ENCODE measurements at places on chromosomes 1 and 21. TPM values are rescaled to one million over a fixed set of nuclear protein-coding genes. Genes with fewer than 3 reads are reported as not detected.

DNA sequence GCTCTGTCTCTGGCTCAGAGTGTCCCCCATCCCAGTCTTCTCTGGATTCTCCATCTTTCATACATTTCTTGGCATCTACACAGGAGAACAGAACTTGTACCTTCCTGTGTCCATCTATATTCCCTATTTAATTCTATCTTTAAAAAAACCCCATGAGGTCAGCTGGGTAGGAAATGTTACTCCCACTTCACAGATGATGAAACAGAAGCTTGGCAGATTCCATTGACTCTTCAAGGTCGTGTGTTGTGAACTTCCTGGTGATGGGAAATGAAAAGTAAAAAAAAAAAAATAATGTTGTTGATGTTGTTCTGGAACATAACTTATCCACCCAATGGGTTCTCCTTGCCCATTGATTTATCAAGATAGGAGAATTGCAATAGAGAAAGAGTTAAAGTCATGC lies 8.9 kb downstream of the CHI3L2 start:
- DNase-seq = no peak

DNA sequence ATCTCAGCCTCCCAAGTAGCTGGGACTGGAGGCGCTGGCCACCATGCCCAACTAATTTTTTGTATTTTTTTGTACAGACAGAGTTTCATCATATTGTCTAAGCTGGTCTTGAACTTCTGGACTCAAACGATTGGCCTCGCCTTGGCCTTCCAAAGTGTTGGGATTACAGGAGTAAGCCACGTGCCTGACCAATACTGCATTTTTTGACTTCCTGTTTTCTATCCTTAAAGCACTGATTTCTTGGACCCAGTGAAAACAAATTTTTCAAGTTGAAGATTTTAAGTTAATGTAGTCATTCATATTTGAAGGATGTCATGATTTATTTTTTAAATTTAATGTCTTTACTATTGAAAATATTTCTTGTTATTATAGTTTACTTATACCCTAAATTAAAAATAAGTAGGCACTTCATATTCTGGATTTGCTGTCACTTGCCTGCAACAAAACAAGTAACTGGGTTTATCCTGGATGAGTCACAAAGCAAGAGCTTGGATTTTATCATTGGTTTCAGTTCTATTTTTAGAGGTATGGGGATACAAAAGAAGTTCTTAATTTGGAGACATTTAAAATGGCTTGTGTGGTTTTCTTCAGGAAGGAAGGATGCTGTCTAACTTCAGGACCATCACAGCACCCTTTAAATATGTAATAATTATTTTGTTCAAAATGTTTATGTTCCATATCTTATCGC lies 2.2 kb upstream of the VPS45 start:
- DNase-seq = no peak

DNA sequence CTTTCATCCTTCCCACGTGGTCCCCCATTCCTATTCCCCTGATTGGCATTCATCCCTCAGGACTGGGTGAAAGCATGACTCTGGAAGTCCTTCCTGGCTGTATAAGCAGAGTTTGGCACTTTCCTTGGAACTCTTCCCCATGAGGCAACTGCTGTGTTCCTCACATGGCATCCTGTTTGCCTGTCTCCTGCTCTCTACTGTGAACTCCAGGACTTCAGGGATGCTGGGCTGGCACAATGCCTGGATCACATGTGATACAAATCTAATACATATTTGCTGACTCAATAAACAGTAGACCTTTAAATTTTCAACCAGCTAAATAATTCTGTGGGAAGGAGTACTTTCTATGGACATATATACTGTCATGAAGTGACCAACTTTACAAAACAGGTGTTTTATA lies 46.8 kb upstream of the EDEM3 start:
- no peak for DNase-seq

DNA sequence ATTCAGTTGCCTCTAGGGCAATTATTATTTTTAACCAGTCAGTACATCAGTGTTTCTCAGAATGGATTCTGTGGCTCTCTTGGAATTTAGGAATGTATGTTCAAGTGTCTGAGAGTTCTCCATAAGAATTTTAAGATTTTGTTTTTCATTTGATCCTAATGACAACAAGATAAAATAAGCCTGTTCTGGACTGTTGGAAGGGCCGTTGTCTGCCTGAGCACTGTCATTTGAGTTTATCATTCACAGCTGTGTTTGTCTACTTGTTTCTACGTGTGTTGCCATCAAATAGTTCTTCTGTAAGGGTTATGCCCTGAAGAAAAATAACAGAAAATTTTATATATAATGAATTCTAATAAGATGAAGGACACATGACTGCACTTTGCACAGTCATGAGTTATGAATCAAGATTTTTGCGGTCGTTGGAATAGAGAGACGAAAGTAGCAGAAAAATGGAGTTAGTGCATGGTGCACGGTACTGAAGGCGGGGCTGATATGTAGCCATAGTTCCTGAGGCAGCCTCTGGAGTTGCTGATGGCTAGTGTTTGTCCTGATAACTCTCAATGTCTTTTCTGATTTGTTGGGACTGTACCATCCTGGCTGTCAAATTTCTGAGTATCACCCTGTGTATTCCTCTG lies 92.5 kb downstream of the NOS1AP start:
- DNase-seq = no peak

GRCh38 chr1:31054958-31055481 lies 10.5 kb downstream of the PUM1 start:
- no peak for DNase-seq

GRCh38 chr1:64266991-64267390 lies 63.6 kb downstream of the UBE2U start:
- DNase-seq = no peak

DNA sequence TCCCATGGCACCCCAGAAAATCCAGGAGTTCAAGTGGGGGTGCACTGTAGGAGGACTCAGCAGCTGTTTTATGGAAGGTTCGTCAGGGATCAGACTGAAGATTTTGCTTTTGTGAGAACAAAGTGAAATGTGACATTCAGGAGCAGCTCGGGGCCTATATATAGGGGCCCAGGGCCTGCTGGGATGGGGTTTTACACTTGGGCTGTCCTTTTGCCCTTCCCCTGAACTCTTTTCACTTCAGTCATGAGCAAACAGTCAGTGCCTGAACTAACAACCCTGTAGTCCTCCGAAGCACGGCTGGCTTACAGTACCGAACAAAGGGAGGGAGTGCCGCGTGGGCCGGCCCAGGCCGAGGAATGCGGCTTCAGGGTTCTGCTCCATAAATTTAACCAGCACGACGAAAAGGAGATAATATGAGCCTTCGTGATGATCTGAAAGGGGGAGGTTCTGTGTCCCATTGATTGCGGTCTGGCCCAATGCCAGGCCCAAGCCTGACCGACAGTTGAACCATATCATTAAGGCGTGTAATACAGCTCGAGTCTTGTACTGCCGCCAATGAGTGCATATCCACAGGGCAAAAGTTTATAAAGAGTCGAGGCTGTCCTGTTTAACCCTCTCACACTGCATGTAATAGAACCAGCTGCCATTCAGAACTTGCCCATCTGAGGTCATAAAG lies 139.9 kb downstream of the DHRS3 start:
- DNase-seq = no peak

DNA sequence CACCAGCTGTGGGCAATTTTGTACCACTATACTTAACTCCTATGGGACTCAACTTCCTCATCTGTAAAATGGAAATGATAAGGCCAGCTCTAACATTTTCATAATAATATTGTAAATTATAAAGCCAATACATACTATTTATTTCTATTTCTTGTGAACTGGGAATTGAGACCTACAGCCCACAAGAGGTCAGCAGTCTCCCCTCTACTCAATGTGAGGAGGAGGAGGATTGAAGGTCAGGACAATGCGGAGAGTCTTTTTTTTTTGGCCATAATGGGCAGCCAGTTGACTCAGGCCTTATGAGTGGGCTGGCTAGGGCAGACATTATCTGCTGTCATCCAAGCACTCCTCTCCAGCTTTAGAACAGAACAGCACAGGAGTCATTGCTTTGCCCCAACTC lies 90.5 kb downstream of the NUF2 start:
- no peak for DNase-seq

The CYP2J2 gene
- not detected for total RNA-seq

The NR1I3 gene
- not detected for total RNA-seq

GRCh38 chr1:187270256-187270655 lies 441.5 kb downstream of the PLA2G4A start:
- DNase-seq = no peak

- no peak for DNase-seq
Measured at GRCh38 chr1:64505944-64506655, 36.2 kb downstream of the CACHD1 start.

DNA sequence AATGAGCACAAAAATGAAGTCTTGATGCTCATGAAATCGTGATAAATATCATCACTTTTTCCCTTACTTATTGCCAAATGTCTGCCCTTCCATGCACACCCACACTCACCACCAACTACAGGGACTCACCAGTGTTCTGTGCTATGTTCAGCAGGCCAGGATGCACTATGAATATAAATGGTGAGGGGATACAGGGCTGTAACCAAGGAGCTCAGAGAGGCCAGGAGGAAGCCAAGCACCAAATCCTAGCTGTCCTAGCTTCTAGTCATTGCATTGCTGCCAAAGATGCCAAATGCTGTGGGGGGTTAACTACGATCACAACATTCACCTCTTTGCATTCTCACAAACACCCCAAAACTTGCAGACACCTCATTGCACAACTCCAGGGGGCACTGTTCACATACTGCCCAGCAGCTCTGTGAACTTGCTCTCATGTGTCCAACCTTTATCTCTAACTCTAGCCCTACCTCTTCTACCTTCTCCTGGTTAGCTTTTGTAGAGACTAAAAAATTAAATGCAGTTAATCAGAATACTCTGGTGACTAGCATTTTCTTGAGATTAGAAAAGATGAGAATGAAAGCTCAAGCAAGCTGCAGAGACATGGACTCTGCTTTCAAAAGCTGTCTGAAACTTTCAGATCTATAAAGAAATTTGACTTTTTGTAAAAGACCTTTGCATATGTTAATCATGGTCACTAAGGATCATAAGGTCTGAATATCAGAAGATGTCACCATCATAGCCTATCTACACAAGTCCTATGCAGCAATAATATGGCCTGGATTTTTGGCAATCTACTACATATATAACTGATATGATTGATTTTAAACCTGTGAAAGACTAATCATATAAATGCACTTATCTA lies 13.9 kb upstream of the KIF14 start:
- DNase-seq = no peak

The LINGO4 gene
- total RNA-seq = not detected

The SPRR2A gene
- total RNA-seq = not detected

The DENND1B gene
- not detected for total RNA-seq

- no peak for DNase-seq
Measured at GRCh38 chr1:35085421-35085820, 6.2 kb downstream of the ZMYM1 start.

DNA sequence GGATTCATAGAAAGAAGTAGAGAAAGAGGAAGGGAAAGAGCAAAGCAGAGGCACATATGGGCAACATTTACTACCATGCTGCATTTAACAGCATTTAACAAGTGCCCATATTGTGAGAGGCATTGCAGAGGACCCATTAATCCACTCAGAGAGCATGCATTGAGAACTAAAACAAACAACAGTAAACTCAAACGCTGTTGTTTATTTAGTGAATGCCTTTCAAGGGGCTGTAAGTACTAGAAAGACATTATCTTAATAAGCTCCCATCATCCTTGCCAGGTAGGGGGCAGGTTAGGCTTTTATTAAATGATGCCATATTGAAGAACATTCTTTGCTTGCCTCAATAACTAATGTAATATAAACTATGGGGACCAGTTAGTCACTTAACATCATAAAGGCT lies 254.3 kb upstream of the DAB1 start:
- no peak for DNase-seq

DNA sequence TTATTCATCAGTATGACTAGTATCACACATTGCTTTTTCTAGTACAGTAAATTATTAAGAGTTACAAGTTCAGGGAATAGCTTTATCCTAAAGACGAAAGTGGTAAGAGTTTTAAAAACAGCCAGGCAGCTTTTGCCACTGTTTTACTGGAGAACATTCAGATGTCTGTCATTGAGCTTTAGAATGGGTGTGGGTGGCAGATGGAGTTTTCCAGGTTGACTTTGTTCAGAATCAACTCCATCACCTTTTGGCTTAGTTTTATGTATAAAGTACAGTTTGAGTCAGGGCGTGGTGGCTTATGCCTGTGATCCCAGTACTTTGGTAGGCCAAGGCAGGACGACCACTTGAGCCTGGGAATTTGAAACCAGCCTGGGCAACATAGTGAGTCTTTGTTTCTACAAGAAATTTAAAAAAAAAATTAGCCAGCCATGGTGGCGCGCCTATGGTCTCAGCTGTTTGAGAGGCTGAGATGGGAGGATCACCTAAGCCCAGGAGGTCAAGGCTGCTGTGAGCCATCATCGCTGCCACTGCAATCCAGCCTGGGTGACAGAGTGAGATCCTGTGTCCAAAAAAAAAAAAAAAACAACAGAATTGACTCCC lies 29.9 kb upstream of the PLEKHM2 start:
- DNase-seq = no peak

The LENEP gene
- 0.74 TPM for total RNA-seq

GRCh38 chr1:224490549-224491537 lies 56.2 kb upstream of the WDR26 start:
- DNase-seq = no peak

- no peak for DNase-seq
Measured at GRCh38 chr1:210292231-210292871, 36.4 kb upstream of the HHAT start.

DNA sequence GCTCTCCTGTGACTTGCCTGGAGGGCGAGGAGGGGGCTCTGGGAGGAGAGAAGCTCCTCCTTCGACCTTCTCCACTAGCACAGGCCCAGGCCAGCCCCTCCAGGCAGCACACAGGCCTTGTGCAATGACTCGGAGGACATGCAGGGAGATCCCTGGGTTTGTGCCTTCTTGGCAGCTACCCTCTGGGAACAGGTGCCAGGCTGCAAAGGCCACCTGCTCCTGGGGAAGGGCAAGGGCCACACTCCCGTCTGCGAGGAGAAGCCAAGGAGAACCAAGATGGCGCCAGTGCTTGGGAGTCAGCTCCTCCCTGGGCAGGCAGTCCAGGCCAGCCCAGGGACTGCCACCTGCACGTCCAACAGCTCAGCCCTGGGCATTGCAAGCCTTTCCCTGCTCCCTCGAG lies 15.3 kb downstream of the CASZ1 start:
- no peak for DNase-seq

GRCh38 chr1:37001703-37002102 lies 32.6 kb downstream of the GRIK3 start:
- DNase-seq = no peak

DNA sequence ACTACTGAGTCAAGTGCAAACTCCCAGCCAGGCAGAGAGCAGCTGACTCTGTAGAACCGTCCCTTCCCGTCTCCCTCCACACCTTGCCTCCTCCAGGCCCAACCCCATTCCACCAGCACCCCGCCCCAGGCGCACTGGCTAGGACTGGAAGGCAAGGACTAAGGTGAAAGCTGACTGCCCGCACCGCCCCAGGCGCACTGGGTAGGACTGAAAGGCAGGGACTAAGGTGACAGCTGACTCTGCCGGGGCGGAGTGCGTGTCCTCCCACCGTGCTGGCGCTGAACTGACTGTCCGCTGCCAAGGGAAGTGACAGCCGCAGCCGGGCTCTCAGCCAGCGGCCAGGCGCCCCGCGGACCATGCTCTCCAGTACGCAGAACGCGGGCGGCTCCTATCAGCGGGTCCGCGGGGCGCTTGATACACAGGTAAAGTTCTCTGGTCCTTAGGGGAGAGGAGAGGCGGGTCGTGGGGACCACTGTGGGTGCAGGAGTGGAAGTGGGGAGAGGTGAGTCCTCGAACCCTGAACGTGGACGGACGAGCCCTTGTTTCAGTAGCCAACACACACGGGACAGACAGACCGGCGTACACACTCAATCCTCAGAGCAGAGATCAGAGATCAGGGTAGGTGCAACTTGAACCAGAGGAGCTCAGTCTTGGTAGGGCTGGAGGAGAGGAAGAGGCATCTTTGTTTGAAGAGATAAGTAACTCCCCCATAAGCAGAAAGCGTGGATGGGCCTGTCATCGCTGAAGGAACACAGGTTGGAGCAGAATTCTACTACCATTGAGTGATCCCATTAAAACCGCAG lies 58.0 kb downstream of the RBM11 start:
- peak; percentile 50 for DNase-seq

All from G401 (cell line).